ENCODE measurements at places on chromosomes 13 and 19. TPM values are rescaled to one million over a fixed set of nuclear protein-coding genes. Genes with fewer than 3 reads are reported as not detected.

DACT3 gene
- 4.0 TPM for total RNA-seq

SPIB gene
- total RNA-seq = not detected

TINCR gene
- total RNA-seq = 0.09 TPM

SLC6A16 gene
- not detected for total RNA-seq

SLC5A5 gene
- not detected for total RNA-seq

SLC10A2 gene
- total RNA-seq = not detected

PSG11 gene
- not detected for total RNA-seq

TEX101 gene
- total RNA-seq = not detected

PRODH2 gene
- total RNA-seq = not detected

PRR20D gene
- total RNA-seq = not detected

METTL21C gene
- not detected for total RNA-seq

FAM124A gene
- total RNA-seq = 1.7 TPM

ZNF229 gene
- total RNA-seq = 12.2 TPM

ELSPBP1 gene
- total RNA-seq = not detected

WDR88 gene
- not detected for total RNA-seq

VSIG10L gene
- 0.28 TPM for total RNA-seq

PET100 gene
- 39.3 TPM for total RNA-seq

SCEL gene
- under 0.01 TPM for total RNA-seq

DLEU7 gene
- total RNA-seq = under 0.01 TPM

S1PR4 gene
- not detected for total RNA-seq

PLA2G4C gene
- 11.8 TPM for total RNA-seq

ZSCAN4 gene
- not detected for total RNA-seq

ZNF460 gene
- 78.3 TPM for total RNA-seq

FCER2 gene
- total RNA-seq = not detected

PCDH9 gene
- total RNA-seq = 3.6 TPM

ZNF57 gene
- 3.6 TPM for total RNA-seq

SLC39A3 gene
- total RNA-seq = 32.4 TPM

AKAP8L gene
- 59.9 TPM for total RNA-seq

TMEM59L gene
- 1.00 TPM for total RNA-seq

ZNF154 gene
- total RNA-seq = 3.6 TPM

CCDC194 gene
- total RNA-seq = not detected

TSSK6 gene
- 1.4 TPM for total RNA-seq

SYNE4 gene
- total RNA-seq = 0.09 TPM

TUBA3C gene
- total RNA-seq = not detected

KIR2DL3 gene
- total RNA-seq = not detected

ATP8B3 gene
- 0.55 TPM for total RNA-seq

CNMD gene
- total RNA-seq = not detected

CABP5 gene
- total RNA-seq = not detected

PROZ gene
- not detected for total RNA-seq

ZNF135 gene
- 5.0 TPM for total RNA-seq

C19orf38 gene
- total RNA-seq = 0.09 TPM

RXFP2 gene
- total RNA-seq = not detected

POLRMT gene
- 15.2 TPM for total RNA-seq

FLT1 gene
- total RNA-seq = 10.1 TPM

NDUFB7 gene
- total RNA-seq = 281 TPM

FGF14 gene
- 0.14 TPM for total RNA-seq

RASGRP4 gene
- total RNA-seq = not detected

ZNF570 gene
- 9.0 TPM for total RNA-seq

NXNL1 gene
- not detected for total RNA-seq

Measured in smooth muscle cell of bladder (primary cell).